ENCODE measurements at places on chromosomes 7 and 10.

- no peak for DNase-seq
These were observed 305.1 kb upstream of the PITRM1 start for GRCh38 chr10:3477683-3478082.

DNA sequence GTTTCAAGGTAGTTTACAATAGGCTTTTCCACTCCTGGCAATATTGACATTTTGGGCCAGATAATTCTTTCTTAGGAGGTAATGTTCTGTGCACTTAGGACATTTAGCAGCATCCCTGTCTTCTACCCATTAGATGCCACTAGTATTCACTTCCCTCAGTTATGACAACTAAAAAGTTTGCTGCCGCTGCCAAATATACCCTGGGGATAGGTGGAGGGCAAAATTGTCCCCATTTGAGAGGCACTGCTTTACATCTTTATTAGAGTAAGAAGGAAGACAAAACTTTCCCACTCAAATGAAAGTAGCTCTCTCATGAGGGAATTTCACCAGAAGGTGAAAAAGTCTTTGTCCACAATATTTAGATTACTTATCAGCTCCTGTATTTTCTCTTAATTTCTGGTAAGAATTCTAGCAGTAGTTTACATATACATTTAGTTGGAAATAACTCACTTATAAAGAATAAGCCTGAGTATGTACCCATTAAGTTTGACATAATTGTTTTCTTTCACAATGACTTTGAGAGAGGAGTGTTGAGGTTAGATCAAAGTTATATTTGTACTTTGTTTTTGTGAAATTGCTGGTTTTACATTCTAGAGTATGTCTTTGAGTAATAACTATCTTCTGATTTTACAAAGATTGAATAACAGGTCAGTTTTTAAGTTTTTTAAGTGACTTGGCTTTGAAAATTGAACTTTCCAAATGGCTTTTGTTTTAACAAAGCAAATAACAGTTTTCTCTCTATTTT is 46.0 kb downstream of the HELLS start:
- DNase-seq = no peak

- DNase-seq = no peak
These were observed 459 bp downstream of the ZDHHC6 start for GRCh38 chr10:112446055-112446854.

GRCh38 chr10:18681366-18681765 is 22.1 kb downstream of the ARL5B start:
- DNase-seq = no peak

- DNase-seq = peak; percentile 79
These were observed 1.3 kb downstream of the NFE2L3 start for GRCh38 chr7:26153241-26153822.

DNA sequence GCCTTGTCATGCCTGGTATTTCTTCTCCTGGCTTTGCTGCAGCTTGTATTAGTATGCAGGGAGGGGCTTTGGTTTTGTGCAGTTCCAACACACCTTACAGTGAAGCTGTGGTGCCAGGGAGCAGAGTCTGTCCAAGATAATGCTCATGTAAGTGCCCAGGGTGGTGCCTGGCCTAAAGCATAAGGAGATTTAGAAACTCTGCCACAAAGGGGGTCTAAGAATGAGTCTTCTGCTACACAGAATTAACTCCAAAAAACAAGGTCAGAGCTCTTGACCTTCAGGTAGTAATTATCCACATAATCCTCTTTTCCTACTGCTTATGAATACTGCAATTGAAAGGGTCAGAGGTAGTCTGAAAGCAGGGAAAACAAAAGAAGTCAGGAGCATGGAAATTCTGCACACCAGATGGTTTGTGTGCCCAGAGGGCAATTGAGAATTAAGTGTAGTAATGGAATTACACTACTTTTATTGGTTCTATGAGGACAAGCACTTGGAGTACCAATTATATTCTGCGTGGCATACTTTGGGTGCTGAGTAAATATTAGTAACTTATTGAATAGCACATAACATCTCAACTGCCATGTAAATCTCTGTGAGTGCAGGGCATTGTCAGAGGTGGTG is 121.5 kb downstream of the KAT6B start:
- no peak for DNase-seq

DNA sequence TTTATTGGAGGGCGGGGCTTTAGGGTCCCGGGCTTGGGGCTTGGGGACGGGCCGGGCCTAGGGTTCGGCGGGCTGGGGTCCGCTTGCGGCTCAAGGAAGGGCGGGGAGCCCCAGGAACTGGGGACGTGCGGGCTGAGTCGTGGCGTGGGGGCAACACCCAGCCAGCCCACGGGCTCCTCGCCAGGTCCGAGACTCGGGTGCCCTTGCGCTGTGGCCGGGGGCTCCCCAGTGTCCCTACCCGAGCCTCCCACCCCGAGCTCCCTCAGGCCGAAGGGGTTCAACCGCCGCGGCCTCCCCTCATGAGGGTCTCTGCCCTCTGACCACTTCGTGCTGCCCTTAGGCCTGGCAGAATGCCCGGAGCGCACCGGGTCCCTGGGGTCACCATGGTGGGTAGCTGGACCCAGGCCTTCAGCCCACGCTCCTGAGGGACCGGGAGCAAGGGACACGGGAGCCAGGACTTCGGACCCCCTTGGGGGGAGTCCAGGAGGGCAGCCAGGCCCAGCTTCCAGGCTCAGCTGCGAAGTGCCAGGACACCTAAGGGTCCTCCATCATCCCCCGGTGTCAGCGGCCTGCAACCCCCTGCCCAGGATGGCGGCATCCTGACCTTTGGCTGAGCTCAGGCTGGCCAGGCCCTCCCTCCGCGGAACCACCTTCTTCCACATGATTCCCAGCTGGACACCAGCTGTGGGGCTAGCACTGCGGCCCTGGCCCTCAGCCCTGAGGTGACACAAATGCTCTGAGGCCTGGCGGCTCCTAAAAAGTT is 524 bp upstream of the FUOM start:
- no peak for DNase-seq

GRCh38 chr10:17784688-17785087 is 24.5 kb upstream of the MRC1 start:
- DNase-seq = no peak

- DNase-seq = no peak
These were observed 58.9 kb downstream of the HIPK2 start for GRCh38 chr7:139718859-139719258.

DNA sequence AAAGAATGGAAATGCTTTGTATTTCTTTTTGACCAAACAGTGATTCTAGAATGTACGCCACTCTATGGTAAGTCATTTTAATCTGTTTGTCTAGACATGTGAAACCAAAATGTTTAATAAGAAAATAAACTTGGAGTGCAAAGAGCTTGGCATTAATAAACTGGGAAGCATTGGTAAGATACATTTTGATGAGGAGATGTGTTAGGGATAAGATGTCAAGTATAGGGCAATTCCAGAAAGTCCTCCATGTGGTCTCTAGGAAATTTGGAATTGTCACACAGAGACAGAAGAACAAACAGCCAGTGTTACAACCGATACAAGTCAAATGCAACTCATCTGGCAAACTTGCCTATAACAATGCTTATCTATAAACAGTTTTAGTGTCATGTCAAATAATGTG is 410.7 kb upstream of the SEMA3A start:
- no peak for DNase-seq

DNA sequence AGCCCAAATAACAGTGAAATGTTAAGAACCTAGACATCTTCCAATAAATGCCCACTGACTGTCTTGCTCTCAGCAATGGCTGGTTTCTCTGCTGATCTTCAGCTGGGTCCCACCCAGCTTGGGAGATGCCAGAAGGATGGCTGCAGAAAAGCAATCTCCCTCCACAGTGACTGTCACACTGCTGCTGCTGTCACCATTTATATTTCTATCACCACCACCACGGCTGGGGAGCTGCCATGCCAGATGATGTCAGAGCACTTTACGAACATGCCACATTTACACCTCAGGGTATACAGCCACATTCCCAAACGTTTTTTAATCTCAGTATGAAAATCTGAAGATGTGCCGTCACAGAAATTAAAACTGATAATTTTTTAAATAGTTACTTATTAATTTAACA is 29.8 kb upstream of the FRMD4A start:
- no peak for DNase-seq

- no peak for DNase-seq
These were observed 108.4 kb upstream of the BTBD16 start for GRCh38 chr10:122162671-122163173.

GRCh38 chr7:122123746-122124145 is 20.3 kb downstream of the AASS start:
- no peak for DNase-seq

- DNase-seq = no peak
These were observed 185.3 kb downstream of the WDR11 start for GRCh38 chr10:121036431-121036830.

DNA sequence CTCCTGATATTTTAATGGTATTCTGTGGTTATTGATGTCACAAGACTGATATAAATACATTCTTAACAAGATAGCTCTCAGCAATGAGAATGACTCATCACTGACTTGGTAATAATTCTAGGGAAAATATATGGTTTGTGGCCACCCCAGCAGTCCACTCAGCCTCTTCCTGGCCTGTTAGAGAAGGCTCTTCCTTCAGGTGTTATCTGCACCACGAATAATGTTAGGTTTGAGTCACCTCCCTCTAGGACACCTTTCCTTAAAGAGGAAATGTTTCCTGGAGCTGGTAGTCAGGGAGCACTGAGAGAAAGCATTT is 163.3 kb downstream of the SVIL start:
- DNase-seq = no peak

- DNase-seq = peak; percentile 72
These were observed 660 bp upstream of the HHEX start for GRCh38 chr10:92688927-92689662.

GRCh38 chr7:130845581-130846085 is 111.6 kb upstream of the KLF14 start:
- no peak for DNase-seq

DNA sequence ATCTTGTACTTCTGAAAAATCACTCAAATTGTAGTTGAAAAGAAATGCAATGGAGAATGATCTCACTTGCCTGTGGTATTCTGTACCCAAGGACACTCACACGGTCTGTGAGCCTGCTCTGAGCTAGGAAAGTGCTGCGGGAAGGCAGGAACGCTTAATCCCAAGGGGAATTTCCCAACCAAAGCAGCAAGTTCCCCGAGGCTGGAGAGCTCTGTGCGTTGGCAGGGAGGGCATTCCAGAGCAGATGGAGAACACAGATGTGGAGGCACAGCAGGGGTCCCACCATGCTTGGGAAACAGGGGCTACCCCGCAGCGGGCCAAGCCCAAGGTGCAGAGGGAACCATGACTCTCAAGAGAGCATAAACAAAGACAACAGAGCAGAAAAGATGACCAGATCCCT is 13.6 kb downstream of the SVIL start:
- DNase-seq = no peak

DNA sequence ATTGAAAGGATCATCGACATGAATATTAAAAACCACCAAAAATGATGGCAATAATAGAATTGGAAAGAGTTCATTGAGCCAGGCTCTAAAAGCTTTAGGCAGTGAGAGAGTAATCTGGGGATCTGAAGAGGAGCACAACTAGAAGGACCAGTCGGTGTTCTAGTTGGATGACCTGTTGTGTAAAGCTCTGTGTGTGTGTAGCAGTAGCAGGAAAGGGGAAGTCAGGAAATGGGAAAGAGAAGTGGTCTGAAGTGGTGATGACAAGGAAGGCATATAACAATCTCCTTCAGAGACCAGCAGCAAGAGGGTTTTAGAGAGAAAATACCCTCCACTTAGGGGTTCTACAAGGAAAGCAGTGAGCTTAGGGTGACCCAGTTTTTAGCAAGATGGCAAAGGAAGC is 539.2 kb downstream of the HTR7 start:
- DNase-seq = no peak

DNA sequence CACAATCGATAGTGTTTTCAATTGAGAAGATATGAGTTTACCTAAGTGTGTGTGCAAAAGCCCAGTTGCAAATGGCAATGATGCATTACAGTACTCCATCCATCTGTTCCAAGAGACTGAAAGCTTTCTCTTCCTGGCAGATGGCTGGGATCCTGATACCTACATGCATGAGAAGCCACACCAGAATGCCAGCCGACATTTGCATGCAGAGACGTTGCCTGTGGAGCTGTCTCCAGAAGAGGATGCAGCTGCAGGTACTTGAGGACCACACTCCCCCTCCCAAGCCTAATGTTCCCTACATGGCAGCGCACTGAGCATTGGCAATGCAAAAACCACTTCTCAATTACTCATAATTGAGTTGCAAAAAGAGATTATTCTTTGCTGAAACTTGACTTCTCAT is 332.1 kb downstream of the WDR11 start:
- DNase-seq = no peak

- DNase-seq = no peak
These were observed 181.0 kb downstream of the LRRC4 start for GRCh38 chr7:127850195-127850594.

DNA sequence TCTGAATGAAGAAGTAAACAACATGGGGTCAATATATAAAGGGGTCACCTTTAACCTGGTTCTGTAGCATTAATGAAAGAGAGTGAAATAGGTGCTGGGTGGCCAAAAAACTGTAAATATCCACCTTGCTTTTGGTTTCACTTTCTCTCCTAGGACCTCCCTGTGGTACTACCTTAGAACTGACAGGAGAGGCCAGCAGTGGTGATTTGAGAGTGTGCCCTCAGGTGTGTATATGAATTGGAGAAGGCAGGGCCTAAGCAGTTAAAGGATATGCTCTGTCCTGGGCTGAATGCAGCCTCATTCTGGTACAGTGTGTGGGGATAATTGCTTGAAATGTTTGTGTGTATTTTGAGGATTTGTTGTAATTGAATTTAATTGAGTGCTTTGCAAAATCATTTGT is 62.0 kb downstream of the BBS9 start:
- no peak for DNase-seq

GRCh38 chr7:132532281-132532680 is 44.0 kb downstream of the PLXNA4 start:
- no peak for DNase-seq

GRCh38 chr10:124740369-124741280 is 3.6 kb downstream of the FAM53B start:
- no peak for DNase-seq

DNA sequence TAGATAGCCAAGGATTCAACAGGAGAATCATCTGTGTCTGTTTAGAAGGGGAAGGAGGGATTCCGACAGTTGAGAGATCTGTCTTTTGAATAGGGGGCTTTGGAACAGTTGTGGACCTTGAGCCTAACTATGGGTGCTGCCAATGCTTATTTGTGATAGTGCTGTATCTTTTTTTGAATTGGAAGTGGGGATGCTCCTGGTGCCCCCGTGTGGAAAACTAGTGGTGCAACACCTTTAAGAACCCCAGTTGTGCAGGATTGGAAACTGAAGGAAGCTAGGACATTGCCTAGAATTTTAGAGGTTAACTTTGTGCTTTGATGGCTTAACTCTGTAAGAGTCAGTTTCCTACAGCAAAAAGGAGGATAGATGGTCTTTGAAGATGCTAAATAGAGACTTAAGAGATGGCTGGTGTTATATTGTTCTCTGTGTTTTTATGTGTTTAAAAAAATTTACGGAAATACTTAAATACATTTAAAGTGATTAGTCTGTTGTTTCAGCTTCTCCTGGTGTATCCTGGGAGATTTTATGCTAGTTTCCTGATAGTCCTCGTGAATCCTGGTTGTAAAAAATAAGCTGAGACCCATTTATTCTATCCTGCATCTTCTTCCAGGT is 69.3 kb downstream of the AP3M1 start:
- no peak for DNase-seq
